ENCODE measurements at places on chromosomes 1 and 21. TPM values are rescaled to one million over a fixed set of nuclear protein-coding genes. Genes with fewer than 3 reads are reported as not detected.

- no peak for DNase-seq
Observed at GRCh38 chr1:224753491-224753890, 137.4 kb downstream of the CNIH3 start.

PDXK gene
- 117 TPM for total RNA-seq

- DNase-seq: no peak
Observed at GRCh38 chr1:19533626-19534025, 48.3 kb upstream of the CAPZB start.

DNA sequence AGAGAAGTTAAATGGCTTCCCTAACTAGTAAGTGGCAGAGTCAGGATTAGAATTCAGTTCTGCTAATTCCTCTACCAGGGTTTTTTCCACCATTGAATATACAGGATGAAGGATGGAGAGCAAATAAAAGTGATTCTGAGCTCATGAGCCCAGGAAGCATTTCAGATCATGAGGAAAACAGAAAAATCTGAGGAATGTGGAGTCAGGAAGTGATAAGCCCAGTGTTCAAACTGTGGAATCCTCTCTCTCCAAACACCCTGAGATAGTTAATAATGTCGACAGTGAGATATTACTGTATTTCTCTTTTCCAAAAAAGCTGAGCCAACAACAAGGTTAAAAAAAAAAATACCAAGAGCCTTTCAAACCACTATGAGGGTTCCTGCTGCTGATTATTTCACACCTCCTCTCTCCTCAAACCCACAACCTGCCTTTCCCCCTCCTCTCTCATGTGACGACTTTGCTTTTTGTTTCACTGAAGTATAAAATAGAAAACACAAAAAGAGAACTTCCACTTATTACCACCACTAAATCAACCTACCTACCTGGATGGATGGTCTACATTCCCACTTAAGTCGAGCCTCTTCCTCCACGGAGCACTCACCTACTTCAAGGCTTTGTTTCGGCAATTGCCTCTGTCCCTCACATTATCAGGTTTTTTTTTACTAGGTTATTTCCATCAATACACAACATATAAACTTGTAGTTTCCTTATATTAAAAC lies 8.9 kb downstream of the SLAMF1 start:
- DNase-seq: peak; percentile 59

GRCh38 chr1:78420181-78420580 lies 70.6 kb upstream of the PTGFR start:
- DNase-seq: no peak

DNA sequence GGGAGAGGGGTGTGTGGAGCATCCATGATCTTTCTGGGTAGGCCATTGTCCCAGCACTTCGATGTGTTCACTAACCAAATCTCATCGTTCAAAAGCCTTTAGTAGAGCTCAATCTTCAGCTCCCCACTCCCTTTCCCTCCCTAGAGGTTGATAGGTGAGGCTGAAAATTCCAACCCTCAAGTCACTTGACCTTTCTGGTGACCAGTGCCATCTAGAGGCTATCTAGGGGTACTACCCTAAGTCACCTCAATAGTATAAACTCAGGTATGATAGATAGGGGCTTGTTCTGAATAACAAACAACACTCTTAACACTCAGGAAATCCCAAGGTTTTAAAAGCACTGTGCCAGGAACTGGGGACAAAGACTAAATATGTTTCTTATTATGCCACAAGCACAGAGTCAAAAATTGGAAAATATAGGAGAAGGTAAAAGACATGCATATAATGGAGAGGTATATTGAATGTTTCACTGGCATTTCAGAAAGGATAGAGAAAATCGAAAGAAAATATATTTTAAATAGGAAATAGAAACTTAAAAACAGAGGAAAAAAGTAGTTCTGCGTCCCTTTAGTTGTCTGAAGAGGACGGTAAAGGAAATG lies 42.9 kb upstream of the CD53 start:
- no peak for DNase-seq

DNA sequence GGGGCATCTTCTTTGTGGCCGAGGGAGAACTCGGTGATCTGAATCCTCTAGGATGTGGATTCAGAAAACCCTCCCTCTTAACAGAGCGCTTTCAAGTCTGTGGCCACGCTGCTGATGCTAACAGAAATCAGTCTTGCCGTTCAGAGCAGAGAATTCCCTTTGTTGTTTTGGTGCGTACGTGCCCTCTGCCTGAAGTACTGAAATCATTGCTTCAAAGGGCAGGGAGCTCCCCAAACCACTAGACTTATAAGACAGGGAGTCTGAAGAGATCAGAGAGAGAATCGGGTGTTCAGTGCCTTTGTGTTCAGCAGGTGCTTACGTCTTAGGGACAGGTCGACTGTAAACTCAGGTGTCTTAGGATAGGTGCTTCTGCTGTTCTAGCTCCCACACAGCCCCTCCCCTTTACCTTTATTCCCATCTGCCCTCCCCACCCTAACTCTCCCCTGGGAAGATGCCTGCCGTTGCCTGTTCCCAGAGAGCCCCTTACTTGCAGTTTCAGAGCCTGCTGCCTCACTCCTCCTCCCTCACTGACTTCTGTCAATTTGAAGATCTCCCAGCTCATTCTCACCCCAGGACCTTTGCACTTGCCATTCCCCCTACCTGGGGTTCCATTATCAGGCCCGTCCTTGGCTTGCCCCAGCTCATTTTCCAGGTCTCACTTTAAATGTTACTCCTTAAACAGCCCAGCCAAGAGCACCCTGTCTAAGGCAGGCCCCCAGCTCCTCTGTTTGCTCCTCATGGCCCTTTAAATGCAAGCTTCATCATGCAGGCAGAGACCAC lies 143.0 kb downstream of the CAMTA1 start:
- peak; percentile 18 for DNase-seq
